ENCODE measurements at places on chromosomes 11 and 22.

DNA sequence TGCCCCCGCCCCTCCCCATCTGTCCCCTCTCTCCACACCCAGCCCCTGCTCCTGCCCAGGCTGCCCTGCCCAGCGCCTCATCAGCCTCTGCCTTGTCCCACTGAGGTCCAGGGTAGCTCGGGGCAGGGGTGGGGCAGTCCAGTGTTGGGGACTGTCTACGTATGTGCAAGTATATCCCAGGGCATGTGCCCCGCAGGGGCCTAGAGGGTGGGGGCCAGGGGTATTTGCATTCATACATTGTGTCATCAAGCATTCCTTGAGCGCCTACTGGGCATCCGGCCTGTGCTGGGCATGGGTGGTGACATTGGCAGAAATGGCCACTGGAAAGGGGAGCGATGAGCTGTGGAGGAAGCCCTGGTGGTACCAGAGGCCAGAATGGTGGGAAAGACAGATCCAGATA, 17.6 kb upstream of the TAB1 start:
- no peak for DNase-seq

- no peak for DNase-seq
Measured at GRCh38 chr11:3191586-3192324, 26.6 kb upstream of the OSBPL5 start.

DNA sequence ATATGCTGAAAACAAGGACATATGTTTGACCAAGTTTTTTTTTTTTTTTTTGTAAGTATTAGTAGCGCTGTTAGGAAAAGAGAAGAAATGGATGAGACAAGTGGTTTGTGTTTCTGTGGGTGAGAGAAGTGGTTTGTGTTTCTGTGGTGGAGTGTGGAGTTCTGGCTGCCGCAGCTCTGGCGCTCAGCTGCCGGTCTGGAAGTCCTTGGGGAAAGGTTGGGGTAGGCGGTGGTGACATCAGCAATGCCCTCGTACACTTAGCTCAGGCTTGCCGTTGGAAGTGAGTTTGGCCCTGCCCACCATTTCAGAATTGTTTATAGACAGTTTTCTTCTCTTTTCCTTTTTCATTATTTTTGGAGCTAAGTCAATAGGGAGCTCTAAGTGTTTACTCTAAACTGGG, 116.6 kb downstream of the TBC1D22A start:
- DNase-seq = no peak

DNA sequence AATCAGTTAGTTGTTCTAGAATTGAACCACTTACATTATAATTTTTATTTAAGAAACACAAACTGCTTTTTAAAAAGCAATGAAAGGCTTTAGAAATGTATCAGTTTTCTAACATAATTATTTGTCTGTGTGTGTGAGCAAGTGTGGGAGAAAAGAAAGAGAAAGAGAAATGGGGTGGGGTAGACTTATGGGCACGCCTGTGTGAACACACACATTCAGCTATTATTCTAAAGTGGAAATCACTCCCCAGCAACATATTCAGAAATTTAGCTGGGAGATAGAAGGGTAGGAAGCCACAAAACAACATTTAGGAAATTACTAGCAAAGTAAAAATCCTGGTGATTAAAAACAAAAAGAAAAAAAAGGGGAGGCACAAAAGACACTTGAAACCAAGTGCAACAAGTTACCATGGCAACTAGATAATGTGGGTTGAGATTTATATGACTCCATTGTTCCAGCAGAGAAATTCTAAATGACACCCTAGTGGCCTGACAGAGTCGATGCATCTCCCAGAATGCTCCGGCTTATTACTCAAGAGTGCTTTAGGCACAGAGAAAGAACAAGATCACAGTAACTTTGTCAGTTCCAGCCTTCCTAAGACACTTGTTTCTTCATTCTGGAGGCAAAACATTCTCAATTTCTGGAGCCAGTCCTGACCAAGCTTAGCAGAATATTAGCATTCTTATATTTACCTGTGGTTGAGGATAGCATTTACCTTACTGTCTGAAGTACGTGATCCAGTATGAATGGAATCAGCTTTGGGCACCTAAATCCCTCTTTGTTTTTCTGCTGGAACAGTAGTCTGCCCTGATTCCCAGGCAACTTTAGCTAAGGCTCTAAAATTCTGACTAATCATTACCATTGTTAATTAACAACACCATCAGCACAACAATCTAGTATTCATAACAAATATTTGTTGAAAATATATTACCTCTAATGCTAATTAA, 444.4 kb downstream of the DLG2 start:
- DNase-seq = no peak

GRCh38 chr11:63595296-63595695, 18.9 kb downstream of the PLAAT3 start:
- DNase-seq = no peak

- DNase-seq = no peak
Measured at GRCh38 chr11:75954039-75954438, 139.0 kb downstream of the UVRAG start.
